Activated CD4-positive, alpha-beta T cell treated with anti-CD3 and anti-CD28 coated beads for 24 hours (primary cell): ENCODE measurements at places on chromosomes 12 and 14.

DNA sequence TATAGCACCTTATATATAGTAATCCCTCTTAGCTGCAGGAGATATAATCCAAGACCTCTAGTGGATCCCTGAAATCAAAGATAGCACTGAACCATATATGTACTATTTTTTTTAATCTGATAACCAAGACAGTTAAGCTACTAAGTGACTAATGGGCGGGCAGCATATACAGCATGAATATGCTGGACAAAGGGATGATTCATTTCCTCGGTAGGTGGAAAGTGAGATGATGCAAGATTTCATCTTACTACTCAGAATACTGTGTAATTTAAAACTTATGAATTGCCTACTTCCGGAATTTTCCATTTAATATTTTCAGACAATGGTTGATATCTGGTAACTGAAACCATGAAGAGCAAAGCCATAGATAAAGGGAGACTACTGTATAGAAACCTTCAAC is 36.2 kb downstream of the PRMT8 start:
- DNase-seq = no peak

GRCh38 chr12:15152456-15152855 is 68.8 kb downstream of the RERG start:
- no peak for DNase-seq

DNA sequence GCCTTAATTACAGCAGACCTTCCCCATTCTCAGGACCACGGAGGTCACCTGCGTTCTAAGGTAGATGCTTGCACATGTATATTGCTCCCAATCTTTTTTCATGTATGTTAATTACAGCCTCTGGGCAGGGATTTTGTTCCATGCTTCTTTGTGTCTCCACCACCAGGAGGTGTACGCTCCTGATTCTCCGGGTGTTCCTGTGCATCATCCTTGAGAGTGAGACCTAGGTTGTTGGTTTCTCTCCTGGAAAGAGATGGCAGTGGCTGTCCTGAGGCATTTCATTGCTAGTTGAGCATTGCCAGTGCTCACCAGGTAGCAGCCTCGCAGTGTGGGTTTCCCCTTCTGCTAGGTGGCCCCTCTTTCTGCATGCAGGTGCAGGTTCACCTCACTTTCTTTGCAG is 52.8 kb downstream of the KCNK13 start:
- no peak for DNase-seq

GRCh38 chr12:82862876-82863649 is 176.4 kb downstream of the TMTC2 start:
- no peak for DNase-seq

DNA sequence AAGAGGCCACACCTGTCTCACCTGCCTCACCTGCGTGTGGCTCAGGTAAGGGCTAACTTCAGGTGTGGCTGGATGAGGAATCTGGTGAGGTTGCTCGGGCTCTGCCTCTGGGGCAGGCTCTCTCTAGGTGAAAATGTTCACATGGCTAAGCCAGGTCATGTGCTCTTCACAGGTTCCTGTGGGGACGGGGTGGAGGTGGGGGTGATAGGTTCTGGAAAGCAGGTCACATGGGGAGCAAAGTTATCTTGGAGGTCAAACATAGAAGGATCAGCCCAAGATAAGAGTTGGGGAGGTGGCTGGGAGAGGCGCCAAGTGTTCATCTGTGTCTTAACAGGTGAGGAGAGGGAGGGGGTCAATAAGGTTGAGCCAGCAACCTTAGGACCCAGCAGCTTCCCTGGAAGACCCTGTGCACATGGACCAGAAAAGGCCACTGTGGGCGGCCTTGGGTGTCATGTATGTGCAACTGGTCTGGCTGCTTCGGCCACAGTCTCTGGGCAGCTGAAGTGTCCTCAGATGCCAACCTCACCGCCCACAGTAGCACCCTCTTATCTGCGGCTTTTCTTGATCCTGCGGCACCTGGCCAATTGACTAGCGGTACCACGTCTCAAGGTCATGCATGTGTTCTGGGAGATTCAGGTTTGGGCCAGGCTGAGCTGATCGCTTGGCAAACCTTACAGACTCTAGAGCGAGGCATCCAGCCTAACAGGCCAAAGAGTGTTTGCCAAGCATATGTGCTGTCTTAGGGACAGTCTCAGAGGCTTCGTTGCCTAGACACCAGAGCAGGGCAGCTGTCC is 60.5 kb downstream of the CACNA1C start:
- no peak for DNase-seq

- no peak for DNase-seq
Measured at GRCh38 chr12:105773471-105773870, 365.3 kb downstream of the NUAK1 start.
